ENCODE measurements at places on chromosomes 6 and 20.

DNA sequence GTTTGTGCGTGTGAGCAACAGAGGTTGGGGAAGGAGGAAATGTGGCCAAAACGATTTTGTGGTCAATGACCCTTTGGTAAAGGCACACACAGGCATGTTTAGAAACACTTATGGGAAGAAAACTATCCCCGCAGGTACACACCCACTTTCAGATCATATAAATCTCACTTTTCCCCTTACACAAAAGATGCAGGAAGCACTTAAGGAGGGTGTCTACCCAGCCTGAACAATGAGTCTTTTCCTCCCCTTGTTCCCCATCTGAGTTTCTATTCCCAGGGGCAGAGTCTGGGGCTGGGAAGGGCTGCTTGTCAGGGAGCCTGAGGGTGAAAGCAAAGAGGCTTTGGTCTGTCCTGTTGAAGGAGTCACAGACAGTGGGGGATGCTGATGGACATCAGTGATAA is 193.2 kb upstream of the SALL4 start:
- DNase-seq = no peak

- DNase-seq = no peak
Measured at GRCh38 chr6:42315259-42315990, 97.8 kb upstream of the MRPS10 start.

- no peak for DNase-seq
Measured at GRCh38 chr6:112044196-112044595, 9.7 kb upstream of the CCN6 start.

DNA sequence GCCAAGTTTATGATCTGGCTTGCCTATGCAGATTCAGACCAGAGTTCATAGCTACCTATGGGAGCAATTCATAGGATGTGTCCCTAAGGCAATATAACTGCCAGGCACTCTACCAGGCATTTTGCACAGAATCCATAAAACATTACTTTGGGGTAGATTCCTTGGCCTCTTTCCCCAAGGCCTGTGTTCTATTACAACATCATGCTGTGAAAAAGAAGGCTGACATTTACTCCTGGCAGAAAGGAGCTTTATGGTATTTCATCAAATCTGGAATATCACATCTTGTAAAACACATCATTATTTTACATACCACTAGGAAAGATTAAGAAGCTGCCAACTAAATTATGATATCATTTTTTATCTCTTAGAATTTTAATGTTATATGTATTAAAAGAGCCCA is 287.0 kb upstream of the MARCKS start:
- no peak for DNase-seq

DNA sequence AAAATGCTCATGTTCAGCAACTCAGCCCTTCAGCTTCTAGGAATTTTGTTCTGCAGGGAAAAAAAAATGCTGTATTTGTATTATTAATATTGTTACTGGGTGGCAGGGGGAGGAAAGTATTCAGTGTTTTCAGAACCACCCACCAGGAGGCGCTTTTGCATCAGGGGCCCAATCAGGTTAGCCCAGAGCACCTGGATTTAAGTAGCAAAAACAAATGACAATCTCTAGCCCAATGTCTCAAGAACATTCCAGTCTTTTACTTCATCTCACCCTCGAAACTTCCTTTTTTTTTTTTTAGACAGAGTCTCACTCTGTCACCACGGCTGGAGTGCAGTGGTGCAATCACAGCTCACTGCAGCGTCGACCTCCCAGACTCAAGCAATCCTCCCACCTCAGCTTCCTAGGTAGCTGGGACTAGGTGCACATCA is 635 bp upstream of the C20orf203 start:
- DNase-seq = no peak

DNA sequence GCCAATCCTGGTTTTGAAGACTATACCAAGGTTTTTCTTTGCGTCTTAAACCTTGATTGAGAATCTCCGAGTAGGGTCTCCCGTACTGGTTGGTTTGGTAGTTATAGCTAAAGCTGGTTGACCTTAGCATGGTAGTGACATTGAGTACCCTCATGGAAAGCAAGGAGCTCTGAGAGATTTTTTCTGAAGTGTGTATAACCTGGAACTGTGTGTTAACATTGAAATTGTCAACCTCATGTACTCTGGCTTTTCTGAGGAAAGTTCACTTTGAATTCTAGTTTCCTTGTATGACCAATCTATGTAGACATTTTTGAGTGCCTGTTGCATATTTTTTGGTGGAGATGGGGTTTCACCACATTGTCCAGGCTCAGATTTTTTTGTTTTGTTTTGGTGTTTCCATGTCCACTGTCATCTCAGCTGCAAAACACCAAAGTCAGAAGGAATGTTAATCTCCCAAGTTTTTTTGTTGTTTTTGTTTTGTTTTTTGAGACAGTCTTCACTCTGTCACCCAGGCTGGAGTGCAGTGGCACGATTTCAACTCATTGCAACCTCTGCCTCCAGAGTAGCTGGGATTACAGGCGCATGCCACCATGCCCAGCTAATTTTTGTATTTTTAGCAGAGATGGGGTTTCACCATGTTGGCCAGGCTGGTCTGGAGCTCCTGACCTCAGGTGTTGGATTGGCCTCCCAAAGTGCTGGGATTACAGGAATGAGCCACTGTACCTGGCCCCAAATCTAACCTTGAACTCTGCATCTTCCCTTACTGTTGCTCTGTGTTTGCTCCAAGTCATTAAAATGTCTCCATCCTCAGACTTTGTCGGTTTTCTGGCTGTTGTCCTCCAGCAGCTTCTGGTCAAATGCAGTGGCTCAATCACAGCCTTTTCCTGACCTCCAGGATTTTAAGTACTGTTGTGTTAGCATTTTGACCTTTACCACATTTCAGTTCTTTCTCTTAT is 4.3 kb downstream of the RPS12 start:
- DNase-seq = no peak

GRCh38 chr20:20939006-20939405 is 167.2 kb downstream of the LINC00237 start:
- no peak for DNase-seq

DNA sequence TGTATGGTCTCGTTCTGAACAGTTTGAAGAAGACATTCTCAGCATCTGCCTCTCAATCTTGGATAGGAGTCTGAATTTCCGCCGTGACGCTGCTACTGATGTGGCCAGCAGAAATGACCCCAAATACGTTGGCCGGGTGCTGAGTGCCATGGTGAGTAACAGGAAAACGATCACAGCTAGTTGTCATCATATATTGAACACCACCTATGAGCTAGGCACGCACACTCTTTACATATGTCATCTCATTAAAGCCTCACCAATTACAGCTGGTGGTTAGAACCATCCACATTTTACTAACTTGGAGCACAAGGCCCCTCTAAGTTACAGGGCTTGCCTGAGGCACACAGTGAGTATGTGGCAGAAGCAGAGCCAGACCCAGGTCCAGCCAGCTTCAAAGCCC is 17.1 kb downstream of the TGM3 start:
- DNase-seq = no peak

- no peak for DNase-seq
Measured at GRCh38 chr6:3919130-3919628, 70.0 kb downstream of the FAM50B start.

DNA sequence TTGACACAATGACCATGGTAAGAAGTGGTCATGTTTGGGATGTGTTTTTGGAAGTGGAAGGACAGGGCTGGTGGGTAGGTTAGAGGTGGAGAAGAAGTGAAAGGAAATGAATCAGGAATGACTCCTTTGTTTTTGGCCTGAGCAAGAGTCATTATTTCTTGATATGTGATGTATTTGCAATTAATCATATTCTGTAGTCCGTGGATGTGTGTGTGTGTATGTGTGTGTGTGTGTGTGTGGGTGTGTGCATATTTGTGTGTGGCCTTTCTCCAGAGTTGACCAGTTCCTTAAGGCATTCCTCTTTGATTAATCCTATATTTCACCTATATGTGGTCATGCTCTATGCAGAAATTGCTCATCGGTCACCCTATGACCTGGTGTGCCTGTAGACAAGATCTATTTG is 130.7 kb downstream of the UTRN start:
- peak; percentile 84 for DNase-seq

GRCh38 chr6:33958526-33959328 is 154.9 kb upstream of the MLN start:
- no peak for DNase-seq

GRCh38 chr6:108745664-108746336 is 102.4 kb upstream of the ARMC2 start:
- no peak for DNase-seq

- DNase-seq = no peak
Measured at GRCh38 chr6:1316489-1316971, 4.6 kb downstream of the FOXQ1 start.

DNA sequence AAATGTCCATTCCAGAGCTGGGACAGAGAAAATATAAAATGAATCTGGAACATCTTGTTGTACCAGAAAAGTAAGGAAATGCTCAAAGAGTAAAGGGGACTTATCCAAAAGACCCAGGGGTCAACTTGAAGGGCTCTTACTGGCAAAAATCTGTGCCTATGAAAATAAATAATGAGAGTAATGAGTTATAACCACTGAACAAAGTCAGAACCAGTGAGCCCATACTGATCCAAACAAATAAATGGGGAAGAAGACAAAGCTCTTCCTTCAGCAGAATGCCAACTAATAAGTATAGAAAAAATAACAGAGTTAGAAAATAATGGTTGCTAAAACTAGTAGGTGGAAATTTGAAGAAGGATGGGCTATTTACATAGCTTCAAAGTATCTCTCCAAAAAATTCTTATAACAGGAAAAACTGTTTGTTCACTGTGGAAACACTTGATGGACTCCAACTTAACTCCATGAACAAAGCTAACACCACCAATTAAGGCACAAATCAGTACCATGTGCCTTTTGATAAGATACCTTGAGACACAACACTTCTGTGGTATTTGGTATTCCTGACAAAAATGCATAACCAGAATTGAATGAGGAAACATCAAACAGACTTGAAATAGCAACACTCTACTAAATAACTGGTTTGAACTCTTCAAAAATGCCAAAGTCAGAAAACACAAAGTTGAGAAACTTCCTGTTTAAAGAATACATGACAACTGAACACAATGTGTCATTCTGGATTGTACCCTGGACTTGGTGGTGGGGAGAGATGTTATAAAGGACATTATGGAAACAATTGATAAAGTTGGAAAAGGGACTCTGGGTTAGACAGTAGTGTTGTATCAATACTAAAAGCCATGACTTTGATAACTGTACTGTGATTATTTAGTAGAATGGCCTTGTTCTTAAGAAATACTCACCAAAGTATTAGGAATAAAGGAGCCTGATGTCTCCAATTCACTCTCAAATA is 197.5 kb downstream of the ISM1 start:
- DNase-seq = no peak

DNA sequence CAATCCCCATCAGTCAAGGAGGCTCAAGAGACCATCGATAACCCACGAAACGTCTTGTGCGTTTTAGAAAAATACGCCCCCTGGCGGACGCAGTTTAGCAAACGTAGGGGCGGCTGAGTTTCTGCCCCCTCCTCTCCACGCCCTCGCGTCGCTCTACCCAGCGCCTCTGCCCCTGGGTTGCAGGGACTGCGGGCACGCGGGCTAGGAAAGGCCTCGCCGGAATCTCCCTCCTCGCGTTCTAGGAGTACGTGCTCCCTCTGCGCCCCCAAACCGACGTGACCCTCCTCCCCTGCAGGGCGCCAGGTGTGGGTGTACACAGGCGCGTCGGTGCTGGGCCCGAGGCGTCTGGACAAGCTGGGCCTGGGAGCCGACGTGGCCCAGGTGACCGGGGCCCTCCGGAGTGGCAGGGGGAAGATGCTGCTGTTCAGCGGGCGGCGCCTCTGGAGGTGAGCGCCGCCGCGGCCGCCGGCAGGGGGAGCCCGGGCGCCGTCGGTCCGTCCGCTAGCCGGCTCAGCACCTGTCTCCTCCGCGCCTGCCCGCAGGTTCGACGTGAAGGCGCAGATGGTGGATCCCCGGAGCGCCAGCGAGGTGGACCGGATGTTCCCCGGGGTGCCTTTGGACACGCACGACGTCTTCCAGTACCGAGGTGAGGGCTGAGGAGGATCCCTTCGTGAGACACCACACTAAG is 5.3 kb downstream of the MMP9 start:
- no peak for DNase-seq

DNA sequence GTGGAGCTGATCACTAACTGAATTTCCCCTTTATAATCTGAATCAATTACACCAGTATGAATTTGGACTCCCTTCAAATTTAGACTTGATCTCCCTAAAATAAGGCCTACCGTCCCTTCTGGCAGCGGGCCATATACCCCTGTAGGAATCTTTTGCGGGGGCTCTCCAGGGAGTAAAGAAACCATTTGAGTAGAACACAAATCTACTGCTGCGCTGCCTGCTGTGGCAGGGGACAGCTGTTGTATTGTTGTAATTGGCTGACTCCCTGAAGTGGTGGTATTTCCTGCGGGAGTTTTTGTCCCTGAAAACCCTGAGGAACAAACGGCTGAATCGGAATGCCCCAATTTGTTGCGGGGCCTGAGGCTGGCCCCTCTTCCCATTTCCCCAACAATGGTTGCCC is 16.0 kb upstream of the PTCRA start:
- no peak for DNase-seq

GRCh38 chr6:21003780-21004541 is 469.7 kb downstream of the CDKAL1 start:
- no peak for DNase-seq

DNA sequence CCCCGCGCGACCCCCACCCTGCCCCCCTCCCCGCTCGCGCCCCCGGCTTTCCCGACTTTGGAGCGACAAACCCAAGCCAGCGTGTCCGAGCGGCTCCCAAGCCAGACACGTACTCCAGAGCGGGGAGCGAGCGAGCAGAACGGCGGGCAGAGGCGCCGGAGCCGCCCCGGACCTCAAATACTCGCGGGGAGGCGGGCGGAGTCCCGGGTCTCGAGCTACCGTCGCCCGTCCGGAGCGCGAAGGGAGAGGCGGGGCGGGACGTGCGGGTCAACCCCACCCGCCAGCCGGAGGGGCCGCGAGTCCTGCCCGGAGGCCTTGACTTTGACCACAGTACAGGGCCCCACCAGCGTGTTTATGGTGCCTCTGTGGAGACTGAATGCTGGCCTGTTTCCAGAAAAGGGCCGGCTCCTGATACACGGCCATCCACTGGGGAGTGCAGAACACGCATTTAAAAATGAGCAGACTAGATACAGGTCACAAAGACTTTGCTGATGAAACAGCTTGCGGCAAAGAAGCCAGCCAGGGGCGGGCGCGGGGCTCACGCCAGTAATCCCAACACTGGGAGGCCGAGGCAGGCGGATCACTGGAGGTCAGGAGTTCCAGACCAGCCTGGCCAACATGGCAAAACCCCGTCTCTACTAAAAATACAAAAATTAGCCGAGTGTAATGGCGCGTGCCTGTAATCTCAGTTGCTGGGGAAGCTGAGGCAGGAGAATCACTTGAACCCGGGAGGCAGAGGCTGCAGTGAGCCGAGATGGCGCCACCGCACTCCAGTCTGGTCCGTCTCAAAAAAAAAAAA is at the start of gene SERPINB6:
Gene SERPINB6 (minus strand): TSS at position 148 of the 799 bp plus-strand sequence. CDS start 12,235 bp downstream, outside the sequence.
- no peak for DNase-seq

Data from epithelial cell of prostate (primary cell).